ENCODE measurements at places on chromosomes 12 and 14.

GRCh38 chr12:21659383-21659782 lies 1.7 kb upstream of the LDHB start:
- no peak for DNase-seq

DNA sequence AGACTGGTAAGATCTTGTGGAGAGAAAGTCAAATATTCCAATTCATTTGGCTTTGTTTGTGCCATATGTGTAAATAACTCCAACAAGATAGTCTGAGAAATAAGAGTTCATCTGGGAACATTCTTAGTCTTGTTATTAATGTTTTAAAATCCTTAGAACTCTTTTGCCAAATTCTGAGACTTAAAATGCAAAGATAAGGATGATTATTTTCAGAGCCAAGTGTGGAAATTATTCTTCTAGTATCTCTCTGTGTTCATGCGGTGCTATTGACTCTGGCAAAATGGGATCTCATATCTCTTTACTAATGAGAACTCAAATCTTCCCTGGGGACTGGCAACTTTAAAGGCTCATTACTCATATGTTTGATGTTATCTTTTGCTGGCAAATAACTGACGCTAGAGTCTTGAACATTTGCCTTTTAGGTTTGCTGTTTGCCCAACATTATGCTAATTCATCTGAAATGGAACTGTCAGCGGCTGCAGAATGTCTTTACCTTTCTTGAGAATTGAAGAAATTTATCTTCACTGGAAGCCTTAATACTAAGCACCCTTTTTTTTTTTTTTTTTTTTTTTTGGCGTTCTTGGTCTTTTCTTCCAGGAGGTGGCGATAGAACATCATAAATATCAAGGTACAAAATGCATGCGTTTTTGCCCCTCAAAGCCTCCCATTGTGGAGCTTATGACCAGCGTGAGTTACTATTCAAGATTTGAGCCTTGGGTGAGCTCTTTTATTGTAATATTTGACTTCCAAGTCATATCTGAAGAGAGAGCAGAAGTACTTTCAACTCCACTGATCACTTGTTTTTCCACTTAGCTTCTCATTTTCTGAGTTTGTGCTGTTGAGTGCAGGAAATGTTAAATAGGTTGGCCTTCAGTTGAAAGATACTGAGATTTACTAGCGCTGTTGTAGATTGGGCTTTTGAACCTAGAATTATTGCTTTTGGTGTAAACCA lies 86.5 kb downstream of the CAND1 start:
- DNase-seq: peak; percentile 77

- peak; percentile 25 for DNase-seq
Measured at GRCh38 chr14:89564286-89564957, 147.4 kb upstream of the FOXN3 start.

DNA sequence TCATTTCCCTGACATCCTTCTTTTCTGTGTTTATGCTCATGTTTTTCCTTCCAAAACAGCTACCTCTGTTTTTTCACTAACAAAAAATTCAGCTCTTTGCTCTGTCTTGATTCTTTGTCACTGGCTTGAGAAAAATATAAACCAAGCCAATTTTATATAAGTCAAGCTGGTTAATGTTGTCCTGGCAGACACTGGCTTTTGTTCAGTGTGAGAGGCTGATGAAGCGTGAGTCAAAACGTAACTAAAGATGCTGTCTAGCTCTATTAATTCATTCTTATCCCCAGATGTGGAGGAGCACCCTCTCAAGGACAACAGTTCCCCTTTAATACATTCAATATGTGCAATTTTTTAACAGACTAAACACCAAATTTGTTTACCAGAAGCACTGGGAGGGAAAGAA lies 15.8 kb downstream of the TSPAN8 start:
- DNase-seq: no peak
